ENCODE measurements at places on chromosomes 13 and 19.

GRCh38 chr19:29277102-29277501, 64.2 kb upstream of the UQCRFS1 start:
- DNase-seq: peak; percentile 51

DNA sequence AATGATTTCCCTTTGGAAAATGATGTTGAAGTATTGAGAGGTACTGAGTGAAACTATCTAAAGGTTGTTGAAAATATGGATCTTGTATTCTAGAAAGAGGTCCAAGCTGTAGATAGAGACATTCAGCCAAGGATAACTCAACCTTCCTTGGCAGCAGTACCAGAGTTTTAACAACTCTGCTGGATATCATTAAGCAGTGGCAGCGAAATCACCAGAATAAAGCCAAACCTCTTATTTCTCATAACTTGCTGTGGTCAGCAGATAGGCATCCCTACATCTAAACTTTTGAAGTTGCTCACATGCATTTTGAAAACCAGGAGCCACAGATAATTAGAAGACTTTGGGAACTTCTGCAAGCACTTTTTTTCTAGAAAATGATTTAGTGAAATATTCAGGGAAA, 559.8 kb downstream of the IRS2 start:
- no peak for DNase-seq

GRCh38 chr13:33918199-33918932, 100.4 kb downstream of the RFC3 start:
- no peak for DNase-seq

DNA sequence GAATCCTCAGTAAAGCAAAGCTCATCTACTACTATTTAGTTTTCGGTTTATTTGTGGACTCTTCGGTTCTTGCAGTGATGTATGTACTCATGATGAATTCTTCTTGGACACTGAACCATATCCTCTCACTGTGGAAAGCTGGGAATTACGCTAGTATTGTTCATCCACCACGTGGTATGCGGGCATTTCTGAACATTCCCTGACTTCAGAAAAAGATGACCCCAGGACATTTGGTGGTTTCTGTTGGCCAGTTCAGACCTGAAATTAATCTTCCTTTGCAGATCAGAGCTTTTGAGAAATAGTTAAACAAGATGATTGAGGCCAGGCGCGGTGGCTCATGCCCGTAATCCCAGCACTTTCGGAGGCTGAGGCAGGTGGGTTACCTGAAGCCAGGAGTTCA, 25.3 kb upstream of the FBN3 start:
- DNase-seq: no peak

DNA sequence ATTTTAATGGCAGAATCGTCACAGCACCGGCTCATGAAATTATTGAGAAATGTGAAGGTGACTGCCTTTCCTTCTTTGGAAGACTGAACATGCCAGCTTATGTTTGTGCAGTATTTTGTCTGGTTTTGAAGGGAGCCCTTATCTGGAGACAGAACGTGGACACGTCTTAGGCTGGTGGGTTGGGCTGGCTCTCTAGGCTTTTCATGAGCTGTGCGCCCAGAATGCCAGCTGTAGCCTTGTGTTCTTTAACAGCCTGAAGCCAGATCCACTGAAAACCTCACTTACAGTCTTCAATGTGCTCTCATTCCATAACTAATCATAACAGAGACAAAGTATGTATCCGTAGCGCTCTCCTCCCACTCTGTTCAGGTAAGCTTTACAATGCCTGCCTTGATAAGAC, 184.4 kb upstream of the HTR2A start:
- DNase-seq: no peak

- no peak for DNase-seq
Measured at GRCh38 chr13:74070065-74070464, 64.1 kb downstream of the KLF12 start.

DNA sequence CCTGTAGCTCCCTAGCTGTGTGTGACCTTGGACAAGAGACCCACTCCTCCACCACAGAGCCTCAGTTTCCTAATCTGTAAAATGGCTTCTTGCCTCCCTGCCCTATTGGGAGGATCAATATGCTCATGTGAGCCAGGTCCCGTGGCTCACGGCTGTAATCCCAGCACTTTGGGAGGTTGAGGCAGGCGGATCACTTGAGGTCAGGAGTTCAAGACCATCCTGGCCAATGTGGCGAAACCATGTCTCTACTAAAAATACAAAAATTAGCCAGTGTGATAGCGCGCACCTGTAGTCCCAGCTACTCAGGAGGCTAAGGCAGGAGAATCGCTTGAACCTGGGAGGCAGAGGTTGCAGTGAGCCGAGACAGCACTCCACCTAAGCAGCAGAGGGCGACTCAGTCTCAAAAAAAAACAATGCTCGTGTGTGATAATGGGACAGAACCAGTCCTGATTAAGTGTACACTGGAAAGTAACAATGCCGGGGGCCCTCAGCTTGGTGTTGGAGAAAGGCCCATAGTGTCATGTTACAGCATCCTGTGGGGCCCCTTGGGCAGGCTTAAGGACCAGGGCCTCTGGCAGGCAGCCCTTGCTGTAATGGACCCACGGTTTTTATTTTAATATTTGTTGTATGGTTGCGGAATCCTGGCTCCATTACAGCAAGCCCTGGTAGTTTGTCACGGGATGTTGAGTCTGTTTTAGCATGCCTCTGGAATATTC, 6.8 kb downstream of the RPS11 start:
- no peak for DNase-seq
